NCI-H1105 treated with DMSO at 0.1 percent for 48 hours (cell line): ENCODE measurements at places on chromosomes 5 and 9.

DNA sequence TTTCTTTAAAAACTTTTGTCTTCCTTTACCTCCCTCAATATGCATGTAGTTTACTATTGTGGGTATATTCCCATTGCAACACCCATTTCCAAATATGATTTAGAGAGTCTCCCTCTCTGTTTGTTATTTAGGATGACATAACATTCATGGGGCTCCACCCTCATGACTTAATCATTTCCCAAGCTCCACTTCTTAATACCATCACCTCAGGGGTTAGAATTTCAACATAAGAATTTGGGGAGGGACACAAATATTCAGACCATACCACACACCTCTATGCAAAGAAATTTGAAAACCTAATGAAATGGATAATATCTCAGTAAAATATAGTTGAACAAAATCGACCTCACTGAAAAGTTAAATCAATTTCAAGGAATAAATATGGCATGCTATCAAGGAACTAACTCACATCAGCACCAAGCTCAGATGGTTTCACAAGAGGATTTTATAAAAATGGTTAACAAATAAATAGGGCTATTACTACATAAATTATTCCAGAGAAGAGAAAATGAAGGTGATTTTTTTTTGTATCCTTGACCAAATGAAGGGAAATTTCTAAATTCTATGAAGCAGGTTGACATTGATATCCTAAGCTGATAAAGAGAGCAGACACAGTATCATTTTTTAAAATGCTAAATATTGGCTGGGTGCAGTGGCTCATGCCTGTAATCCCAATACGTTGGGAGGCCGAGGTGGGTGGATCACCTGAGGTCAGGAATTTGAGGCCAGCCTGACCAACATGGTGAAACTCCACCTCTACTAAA is 20.2 kb upstream of the UBTD2 start:
- no peak for DNase-seq

- no peak for DNase-seq
Measured at GRCh38 chr5:149273950-149274349, 2.3 kb downstream of the AFAP1L1 start.

DNA sequence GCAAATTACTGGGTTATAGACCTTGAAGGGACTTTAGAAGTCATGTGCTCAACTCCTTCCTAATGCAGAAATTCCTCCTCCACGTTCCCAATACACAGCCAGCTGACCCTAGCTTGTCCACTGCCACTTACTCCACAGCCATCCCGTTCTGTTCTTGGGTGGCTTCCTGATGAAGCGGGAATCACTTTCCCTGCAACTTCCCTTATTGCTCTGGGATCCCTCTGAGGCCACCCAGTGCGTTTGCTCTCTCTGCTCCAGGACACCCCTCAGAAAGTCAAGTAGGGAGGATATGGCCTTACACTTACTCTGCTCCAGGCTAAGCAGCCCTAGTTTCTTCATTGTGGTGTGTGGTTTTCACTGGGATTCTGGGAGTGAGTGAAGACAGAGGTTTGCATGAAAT is 55.5 kb downstream of the GALNT12 start:
- no peak for DNase-seq

- DNase-seq: no peak
Measured at GRCh38 chr9:88180081-88180765, 41.9 kb upstream of the SPATA31C2 start.

DNA sequence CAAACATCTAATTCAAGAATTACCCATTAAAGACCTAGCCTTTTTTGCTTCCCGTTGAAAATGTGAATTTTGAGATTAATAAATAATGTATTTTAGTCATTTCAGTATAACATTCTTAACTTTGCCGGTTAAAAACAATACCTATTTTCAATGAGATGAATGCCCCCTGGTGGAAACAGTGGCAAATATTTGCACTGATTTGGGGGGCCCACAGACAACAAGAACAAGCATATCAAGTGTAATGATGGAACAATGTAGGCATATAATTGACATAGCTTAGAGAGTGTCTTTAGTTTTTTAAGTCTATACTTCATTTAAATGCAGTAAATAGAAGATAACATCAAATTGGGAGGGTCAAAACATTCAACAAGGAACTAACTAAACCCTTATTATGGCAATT is 111.9 kb downstream of the NTRK2 start:
- DNase-seq: no peak

DNA sequence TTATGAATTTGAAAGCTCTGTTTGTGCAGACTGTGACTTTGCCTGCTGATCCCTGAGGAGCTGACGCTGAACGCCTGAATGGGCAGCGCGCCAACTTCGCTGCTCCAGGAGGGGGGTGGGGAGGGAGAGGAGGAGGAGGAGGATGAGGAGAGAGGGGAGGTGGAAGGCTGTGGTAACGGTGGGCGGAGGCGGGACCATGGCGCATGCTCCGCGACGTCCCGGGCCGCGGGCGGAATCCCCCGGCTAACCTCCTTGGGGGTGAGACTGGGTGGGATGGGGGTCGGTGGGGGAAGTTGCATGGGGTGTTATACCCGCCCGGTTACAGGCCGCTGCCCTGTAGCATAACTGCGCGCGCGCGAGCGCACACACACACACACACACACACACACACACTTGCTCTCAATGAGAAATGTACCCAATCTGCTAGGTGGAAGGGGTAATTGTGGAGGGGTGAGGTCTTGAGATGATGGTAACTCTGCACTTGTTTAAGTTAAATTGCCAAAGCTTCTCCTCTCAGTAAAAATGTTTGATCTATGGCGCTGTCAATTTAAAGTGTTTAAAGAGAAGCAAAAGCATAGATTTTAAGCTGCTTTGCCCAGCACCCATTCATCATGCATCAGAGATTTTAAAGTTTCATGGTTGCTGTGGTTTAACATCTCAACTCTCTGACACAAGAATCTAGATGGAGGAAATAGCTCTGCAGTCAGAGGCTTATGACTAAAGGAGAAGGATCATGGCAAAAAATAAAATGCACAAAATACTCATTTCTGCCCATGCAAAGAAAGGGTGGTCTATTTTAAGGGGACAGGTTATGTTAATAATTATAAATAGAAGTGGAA is 76.6 kb upstream of the TBCA start:
- DNase-seq: no peak

DNA sequence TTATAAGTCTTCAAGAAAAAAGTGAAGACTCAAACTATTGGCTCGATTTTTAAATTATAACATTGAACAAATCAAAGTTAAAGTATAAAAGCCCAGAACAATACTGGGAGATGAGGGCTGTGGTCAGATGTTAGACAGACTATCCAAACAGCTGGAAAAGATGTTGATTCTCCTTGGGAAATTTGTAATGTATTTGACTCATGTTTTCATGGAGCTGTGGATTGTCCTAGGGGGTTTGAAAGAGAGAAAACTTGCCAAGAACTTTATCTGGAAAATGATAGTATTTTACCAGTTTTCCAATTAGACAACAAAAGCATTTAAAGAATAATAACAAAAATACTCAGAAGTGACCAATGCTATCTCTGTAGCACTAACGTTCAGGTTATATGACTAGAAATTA is 339.2 kb downstream of the ARL15 start:
- no peak for DNase-seq

GRCh38 chr5:19988457-19988856 is 457 bp upstream of the CDH18 start:
- DNase-seq: no peak

DNA sequence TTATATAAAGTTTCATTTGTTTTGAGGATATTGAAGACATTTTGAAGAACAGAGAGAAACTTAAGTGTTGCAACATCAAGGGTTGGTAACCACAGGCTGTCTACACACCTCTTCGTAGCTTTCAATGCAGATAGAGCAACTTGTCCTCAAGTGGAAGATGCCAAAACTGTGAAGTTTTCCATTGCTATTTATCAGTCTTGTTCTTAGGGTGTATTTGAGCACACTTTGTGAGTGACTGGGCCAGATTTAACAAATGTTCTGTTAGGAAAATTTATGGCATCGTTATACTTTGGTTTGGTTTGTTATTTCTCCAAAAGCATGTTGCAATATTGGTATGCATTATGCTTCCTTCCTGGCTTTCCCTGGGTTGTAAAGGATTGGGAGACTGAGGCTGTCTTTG is 31.6 kb downstream of the NNT start:
- DNase-seq: no peak
